ENCODE measurements at places on chromosomes 4 and X. TPM values are rescaled to one million over a fixed set of nuclear protein-coding genes. Genes with fewer than 3 reads are reported as not detected.

SRPX2 gene
- 79.9 TPM for total RNA-seq

RAB40A gene
- not detected for total RNA-seq

OTUD6A gene
- not detected for total RNA-seq

TACC3 gene
- total RNA-seq, result 22.2 TPM

ZDHHC15 gene
- total RNA-seq, result 0.48 TPM

PAGE4 gene
- total RNA-seq, result not detected

TBC1D1 gene
- 64.0 TPM for total RNA-seq

UGT2B15 gene
- total RNA-seq, result not detected

KLHL13 gene
- 4.1 TPM for total RNA-seq

MAGEB6 gene
- total RNA-seq, result not detected

SUPT20HL2 gene
- total RNA-seq, result not detected

RBBP7 gene
- total RNA-seq, result 88.3 TPM

HSD17B13 gene
- 0.24 TPM for total RNA-seq

FABP2 gene
- total RNA-seq, result not detected

GSX2 gene
- total RNA-seq, result not detected

OCRL gene
- 13.1 TPM for total RNA-seq

SPANXA1 gene
- total RNA-seq, result not detected

NPY1R gene
- not detected for total RNA-seq

F11 gene
- not detected for total RNA-seq

ATP1B4 gene
- not detected for total RNA-seq

LARP1B gene
- 12.8 TPM for total RNA-seq

MAGEA2 gene
- total RNA-seq, result not detected

FGFBP2 gene
- total RNA-seq, result not detected

SERPINA7 gene
- total RNA-seq, result not detected

DTHD1 gene
- total RNA-seq, result not detected

LPAR4 gene
- under 0.01 TPM for total RNA-seq

SMPX gene
- total RNA-seq, result not detected

NSUN7 gene
- total RNA-seq, result 0.32 TPM

UGT2B17 gene
- not detected for total RNA-seq

CYBB gene
- not detected for total RNA-seq

MTMR8 gene
- 0.08 TPM for total RNA-seq
